H1 (cell line): ENCODE measurements at places on chromosomes 7 and 10. TPM values are rescaled to one million over a fixed set of nuclear protein-coding genes. Genes with fewer than 3 reads are reported as not detected.

- DNase-seq: no peak
Observed at GRCh38 chr10:33588974-33589600, 254.6 kb upstream of the NRP1 start.

GRCh38 chr10:74871595-74872382 is 45.4 kb downstream of the KAT6B start:
- DNase-seq: no peak

DNA sequence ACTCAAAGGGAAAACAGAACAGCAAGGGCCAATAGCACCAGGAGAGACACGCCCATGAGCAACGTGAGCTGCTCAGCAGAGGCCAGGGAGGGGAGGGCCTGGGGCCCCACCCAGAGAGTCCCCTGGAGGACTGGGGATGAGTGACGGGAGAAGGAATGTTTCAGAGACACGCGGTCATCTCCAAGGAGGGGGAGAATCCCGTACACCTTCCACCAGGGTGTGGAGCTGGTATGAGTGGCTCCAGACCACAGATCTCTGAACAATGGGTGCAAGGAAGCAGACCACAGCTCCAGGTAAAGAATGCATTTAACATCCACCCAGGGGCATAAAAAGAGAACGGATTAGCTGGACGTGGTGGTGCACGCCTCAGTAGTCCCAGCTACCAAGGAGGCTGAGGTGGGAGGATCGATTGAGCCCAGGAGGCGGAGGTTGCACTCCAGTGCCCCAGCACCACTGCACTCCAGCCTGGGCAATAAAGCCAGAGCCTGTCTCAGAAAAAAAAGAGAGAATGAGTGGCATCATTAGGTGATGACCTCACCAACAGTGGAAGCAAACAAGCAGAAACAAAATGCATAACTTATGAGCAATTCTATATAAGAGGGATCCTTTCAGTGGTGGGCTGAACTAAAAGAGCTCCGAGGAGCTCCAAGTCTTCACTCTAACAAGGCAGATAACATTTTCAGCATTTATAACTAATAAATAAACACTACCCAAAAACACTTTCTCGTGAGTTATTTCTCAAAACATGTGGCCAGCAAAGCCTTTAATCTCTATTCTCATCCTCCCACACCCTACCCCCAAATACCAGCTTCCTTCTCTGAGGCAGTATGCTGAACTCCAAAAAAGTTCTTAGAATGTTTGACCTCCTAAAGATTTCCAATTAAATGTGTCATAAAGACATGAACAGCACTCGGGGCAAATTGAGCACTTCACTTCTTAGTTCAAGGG is 12.5 kb downstream of the PSAP start:
- DNase-seq: no peak

- DNase-seq: no peak
Observed at GRCh38 chr10:113455947-113456346, 96.9 kb upstream of the HABP2 start.

DNA sequence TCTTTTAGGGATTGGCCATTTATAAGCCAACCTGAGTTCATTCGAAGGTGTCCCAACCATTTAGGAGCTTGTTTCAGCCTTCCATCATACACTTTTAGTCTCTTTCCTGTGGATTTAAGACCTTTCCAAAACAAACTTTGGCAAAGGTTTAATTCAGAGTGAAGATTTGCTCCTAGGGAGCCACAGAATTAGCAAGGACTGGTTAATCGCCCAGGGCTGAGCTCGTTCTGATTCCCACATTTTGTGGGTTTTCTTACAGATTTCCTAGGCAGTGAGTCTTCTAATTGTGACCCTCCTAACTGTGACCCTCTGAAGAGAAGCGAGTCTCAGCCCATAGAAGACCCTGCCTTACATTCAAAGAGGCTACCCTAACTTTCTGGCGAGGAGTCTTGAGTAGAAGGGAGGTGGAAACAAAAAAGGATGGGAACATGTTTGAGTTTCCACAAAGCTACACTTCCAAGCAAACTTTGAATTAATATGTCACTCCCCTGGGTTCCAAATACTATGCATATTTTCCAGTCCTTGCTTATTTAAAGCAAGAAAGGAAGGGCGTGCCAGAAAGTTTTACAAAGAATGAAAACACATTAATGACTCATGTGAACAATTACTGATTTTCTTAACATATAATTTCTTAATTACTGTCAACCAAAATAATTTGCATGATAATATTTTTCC is 118.3 kb downstream of the ARID5B start:
- no peak for DNase-seq

GRCh38 chr7:92279396-92280031 is 33.7 kb downstream of the ANKIB1 start:
- DNase-seq: no peak

DNA sequence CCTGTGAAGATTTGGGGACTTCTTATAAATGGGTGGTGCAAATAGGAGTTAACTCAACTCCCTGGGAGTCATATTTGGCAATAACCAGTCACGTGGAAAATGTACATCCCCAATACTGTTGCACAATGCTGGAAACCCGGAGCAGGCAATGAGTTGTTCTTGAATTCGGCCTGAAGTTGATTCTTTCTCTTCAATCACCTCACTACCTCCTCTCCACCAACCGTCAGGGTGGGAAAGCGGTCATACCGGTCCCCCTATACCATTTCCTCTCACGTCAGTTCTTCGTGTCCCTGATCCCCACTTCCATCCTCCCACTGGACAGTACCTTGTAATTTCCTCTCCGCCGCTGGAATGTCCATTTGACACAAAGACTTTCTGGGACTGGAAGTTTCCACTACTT is 2.8 kb downstream of the GIMAP5 start:
- DNase-seq: no peak

DNA sequence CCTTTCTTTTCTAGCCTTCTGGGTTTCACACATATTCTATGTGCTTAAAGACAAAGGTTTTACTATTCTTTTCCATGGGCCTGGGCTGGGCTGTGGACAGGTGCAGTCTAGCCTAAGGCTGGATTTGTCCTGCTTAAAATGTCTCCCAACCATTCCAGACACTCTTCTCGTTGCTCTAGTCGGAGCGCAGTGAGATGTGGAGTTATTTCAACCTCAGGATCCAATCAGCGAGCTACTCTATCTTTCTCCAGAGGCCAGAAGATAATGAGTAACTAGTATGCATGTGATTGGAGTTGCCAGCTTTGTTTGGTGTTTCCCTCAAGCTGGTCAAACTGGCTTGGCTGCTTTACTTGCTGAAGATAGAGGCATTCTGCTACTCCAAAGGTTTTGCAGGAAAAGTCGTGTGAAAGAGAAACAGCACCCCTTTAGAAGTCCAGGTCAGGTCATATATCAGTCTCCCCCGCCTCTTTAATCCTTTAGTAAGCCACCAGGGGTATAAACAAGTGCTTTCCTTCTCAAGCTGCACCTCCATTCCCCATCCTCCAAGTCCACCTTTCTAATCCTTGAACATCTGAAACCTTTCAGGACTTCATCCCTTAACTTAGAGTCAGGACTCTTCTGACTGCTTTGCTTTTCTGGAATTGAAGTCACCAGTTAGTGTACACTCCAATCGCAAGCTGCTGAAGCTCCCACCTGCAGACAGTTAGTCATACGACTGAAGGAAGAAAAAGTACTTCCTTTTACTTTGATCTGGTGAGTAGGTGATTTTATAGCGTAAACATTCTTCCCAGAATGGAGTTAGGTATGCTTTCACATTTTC is 78.8 kb downstream of the DNMBP start:
- no peak for DNase-seq

GRCh38 chr10:51422311-51423120 is 276.9 kb downstream of the CSTF2T start:
- peak; percentile 67 for DNase-seq

DNA sequence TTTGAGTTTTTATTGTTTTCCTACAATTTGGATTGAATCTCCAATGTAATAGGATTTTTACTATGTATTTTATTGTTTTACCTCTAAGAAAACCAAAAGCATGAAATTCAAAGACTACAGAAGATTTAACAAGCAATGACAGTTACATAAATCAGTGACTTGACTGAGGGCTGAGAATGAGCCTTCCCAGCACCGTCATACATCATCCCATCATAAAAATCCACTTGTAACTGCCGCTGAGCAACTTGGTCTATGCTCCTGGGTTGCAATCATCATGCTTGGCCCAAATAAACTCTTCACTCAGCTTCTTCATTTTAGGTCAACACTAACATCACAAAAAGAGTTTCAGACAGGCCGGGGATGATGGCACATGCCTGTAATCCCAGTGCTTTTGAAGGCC is 13.5 kb downstream of the LARP4B start:
- no peak for DNase-seq

- no peak for DNase-seq
Observed at GRCh38 chr10:23917251-23917840, 291.6 kb upstream of the KIAA1217 start.

- no peak for DNase-seq
Observed at GRCh38 chr10:110036640-110037039, 28.9 kb downstream of the ADD3 start.

DNA sequence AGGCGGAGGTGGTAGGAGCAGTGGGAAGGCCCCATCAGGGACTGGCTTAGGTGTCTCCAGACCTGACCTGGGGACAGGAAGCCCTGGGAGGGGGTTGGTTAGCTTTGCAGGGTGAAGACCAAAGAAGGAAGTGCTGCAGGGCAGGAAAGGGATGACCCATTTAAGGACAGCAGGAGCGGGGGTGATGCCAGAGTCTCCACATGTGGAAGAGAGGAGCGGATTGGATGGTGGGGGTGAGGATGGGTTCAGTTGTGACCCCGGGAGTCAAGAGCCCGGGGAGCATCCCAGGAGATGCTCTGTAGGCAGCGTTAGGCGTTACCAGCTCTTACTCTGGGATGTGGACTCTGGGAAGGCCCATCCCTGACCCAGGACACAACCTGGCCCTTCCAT is 3.1 kb upstream of the LDB3 start:
- no peak for DNase-seq

GRCh38 chr10:3264161-3264761 is 91.7 kb upstream of the PITRM1 start:
- no peak for DNase-seq

- DNase-seq: no peak
Observed at GRCh38 chr7:82729172-82730030, 285.8 kb upstream of the CACNA2D1 start.

GRCh38 chr10:19730907-19731217 is 85.4 kb upstream of the PLXDC2 start:
- DNase-seq: no peak

GRCh38 chr10:102815790-102816549 is 21.2 kb downstream of the CYP17A1 start:
- no peak for DNase-seq

DNA sequence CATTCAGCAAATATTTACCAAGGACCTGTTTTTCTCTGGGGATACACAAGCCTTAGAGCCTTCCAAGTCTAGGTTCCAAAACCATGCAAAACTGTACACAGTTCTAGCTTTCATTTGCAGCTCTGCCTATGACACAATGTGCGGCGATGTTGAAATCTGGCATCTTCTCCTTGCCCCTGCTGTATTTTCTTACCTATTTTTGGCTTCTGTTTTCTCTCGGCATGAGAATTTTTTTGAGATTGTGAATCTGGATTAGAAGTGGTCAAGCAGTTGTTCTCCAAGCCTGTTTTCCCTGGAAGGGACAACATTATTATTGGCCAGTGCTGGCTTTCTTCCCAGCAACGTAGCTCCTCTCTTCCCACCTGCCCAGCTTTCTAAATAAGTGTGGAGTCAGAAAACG is 176.3 kb downstream of the CREB5 start:
- no peak for DNase-seq

GRCh38 chr7:98283127-98283886 is 1.8 kb downstream of the BRI3 start:
- no peak for DNase-seq

GRCh38 chr10:132434405-132435005 is 37.5 kb downstream of the PWWP2B start:
- DNase-seq: no peak

- DNase-seq: no peak
Observed at GRCh38 chr10:126240483-126240882, 147.8 kb downstream of the ADAM12 start.

DNA sequence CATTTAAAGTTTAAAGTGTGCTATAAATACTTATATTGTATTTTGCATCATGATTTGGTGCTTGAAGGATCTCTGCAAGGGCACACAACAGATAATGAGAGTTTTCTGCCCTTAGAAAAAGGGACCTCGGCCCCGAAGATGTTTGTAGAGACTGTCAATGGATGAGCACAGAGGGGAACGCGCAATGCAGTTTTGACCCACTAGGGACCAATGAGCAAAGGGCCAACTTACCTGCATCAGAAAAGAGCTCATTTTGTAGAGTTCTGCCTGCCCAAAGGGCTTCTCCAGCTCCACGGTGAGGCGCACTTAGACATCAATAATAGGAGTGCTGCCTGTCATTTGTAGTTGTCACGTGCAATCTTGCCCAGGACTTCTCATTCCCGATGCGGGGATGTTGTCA is 91.1 kb downstream of the BUB3 start:
- no peak for DNase-seq

- no peak for DNase-seq
Observed at GRCh38 chr10:91941426-91941825, 17.9 kb downstream of the BTAF1 start.

- DNase-seq: no peak
Observed at GRCh38 chr7:98265841-98266271, 13.8 kb upstream of the TECPR1 start.

- no peak for DNase-seq
Observed at GRCh38 chr10:80466724-80467326, 12.7 kb downstream of the TSPAN14 start.

DNA sequence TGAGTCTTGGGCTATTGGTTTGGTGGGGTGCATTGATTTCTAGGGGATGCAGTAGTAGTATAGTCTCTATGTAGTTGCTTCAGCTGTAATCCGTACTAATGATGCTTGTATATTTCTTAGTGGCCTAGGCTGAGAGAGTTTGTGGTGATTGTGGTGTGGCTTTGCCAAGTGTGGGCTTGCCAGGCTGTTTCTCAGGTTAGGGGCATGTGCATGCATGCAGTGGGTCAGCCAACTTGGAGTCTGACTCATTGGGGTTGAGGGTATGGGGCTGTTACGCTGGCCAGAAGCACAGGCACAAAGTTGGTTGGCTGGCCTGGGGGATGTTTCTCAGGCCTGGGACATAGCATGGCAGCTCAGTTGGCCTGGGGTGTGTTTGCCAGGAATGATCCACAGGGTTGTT is 25.7 kb upstream of the PLA2G12B start:
- DNase-seq: no peak

- DNase-seq: no peak
Observed at GRCh38 chr7:1941464-1942242, 271.6 kb downstream of the ELFN1 start.

GRCh38 chr10:60237977-60238758 is 151.5 kb downstream of the ANK3 start:
- peak; percentile 10 for DNase-seq

GPRIN2 gene
- polyA plus RNA-seq: 14.3 and 19.7 TPM in 2 replicates

CCDC6 gene
- 28.2 and 42.2 TPM in 2 replicates for polyA plus RNA-seq

ZNF804B gene
- polyA plus RNA-seq: 0.02 TPM in 1 of 2 replicates, not detected in the other

ELMO1 gene
- 14.1 and 21.0 TPM in 2 replicates for polyA plus RNA-seq

ZNF316 gene
- 3.6 and 6.3 TPM in 2 replicates for polyA plus RNA-seq

EPHA1 gene
- polyA plus RNA-seq: 86.5 and 113 TPM in 2 replicates

GBX1 gene
- not detected in 2 replicates for polyA plus RNA-seq

TAS2R40 gene
- polyA plus RNA-seq: not detected in 2 replicates

HOXA10 gene
- not detected in 2 replicates for polyA plus RNA-seq

HMX2 gene
- 2.2 and 2.7 TPM in 2 replicates for polyA plus RNA-seq

STRIP2 gene
- 4.5 and 5.3 TPM in 2 replicates for polyA plus RNA-seq
